Amygdala (tissue), 56 donors: ENCODE measurements at places on chromosomes 1 and 21.

GRCh38 chr1:214455971-214456867 is 95.2 kb downstream of the PTPN14 start:
- DNase-seq = no peak

DNA sequence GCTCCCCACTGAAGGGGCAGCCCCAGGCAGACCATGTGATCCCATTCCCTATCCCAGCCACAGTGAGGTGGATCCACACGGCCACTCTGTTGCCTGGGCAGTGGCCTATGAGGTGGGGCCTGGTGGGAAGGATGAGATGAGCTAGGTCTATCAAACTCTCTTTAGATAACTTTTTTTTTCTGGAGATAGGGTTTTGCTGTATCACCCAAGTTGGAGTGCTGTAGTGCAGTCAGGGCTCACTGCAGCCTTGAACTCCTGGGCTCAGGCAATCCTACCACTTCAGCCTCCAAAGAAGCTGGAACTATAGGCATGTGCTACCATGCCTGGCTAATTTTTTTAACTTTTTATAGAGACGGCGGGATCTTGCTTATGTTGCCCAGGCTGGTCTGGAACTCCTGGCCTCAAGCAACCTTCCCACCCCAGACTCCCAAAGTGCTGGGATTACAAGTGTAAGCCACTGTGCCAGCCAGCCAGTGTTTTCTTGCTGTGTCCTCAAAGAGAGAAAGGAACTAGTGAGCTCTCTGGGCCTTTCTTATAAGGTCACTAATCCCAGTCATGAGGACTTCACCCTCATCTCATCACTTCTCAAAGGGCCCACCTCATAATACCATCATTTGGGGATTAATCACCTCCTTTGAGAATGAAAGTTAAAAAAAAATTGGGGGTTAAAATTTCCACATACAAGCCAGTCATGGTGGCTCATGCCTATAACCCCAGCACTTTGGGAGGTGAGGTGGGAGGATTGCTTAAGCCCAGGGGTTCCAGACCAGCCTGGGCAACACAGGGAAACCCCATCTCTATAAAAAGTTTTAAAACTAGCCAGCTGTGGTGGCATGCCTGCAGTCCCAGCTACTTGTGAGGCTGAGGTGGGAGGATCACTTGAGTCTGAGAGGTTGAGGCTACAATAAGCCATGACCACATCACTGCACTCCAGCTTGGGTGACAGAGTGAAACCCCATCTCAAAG is 36.6 kb downstream of the H3-3A start:
- no peak for DNase-seq

DNA sequence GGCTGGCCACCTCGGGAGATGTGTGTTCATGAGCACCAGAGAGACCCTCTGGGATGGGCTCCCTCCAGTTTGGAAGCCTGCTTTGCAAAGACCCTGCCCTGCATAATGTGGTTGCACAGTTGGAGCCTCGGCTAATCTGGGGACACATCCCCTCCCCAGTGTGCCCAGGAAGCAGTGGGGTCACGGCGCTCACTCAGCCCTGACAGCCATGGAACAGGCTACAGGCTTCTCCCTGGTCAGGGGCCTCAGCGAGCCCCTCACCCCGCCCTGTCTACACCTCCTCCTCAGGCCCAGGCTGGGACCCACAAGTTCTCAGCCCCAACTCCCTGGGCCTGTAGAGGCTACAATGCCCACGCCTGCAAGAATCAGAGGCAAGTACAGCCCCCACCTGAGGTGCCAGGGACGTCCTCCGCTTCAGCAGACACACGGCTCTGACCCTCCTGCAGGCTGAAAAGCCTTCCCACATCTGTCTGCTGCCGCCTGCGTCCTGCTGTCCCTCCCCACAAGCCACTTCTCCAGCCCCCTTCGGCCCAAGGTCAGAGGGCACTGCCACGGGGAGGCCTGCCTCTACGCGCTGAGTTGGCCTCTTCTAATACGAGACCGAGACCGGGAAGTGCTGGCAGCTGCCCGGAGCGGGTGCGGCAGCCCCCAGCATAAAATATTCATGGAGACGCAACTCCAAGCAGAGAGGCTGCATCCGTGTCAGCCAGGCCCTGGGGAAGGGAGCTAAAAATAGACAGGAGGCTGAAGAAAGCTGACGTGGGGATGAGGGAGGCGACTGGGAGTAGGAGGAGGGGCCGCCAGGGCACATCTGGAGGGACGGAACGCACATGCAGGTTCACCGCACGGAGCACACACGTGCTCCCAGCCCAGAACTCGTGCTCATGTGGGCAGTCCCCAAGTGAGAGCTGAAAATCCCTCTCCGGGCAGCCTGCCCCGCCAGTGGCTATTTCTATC is 15.2 kb upstream of the GPR153 start:
- no peak for DNase-seq

GRCh38 chr1:8512504-8512903 is 194.6 kb downstream of the SLC45A1 start:
- no peak for DNase-seq

DNA sequence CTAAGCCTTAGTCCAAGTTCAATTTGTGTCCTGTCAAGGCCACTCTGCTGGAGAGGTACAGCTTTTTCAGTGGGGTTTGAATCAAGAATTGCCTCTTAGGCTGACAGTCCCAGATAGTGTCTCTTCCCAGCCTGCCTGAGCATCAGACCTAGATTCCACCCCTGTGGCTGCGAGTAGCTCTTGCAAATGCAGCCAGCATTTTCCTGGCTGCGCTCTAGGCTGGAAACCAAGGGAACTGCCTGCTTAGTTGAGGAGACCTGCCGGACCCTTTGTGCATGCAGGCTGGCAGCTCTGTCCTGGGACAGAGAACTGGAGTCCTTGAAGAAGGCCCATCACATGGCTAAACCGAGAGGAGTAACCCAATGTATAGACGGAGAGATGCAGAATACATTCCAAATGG is 293.7 kb downstream of the PCP4 start:
- no peak for DNase-seq

DNA sequence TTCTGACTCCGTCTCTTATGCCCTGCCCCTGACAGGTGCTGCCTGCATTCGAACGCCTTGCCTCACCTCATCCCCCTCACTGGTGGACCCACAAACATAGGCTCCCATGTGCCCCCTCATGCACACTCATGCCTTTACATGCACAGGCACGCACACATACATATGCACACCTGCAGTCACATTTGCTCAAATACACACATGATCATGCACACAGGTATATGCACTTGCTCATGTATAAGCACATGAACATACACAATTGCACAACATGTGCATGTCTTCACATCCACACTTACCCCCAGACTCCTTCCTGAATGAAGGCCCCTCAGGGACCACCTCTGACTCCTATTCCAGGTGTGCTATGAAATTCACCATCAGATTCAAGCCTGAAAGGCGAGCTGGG is 506.9 kb downstream of the PTPRU start:
- no peak for DNase-seq

DNA sequence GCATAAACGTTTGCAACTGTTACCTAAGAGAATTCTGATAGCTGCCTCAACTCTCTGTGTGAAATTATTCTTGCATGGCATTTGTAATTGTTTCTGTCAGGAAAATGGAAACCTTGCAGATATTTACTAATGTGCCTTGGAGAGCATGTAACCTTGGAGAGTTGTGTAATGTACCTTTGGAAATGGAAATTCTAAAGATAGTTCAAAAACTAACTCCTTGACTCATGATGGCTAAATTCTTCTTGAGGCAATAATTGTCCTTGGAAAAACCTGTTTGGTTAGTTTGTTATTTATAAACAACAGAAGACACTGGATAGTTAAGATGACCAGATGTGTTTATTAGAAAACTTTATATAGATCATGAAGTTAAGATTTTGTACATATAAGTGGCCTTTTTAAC is 1033.8 kb downstream of the PLA2G4A start:
- no peak for DNase-seq

DNA sequence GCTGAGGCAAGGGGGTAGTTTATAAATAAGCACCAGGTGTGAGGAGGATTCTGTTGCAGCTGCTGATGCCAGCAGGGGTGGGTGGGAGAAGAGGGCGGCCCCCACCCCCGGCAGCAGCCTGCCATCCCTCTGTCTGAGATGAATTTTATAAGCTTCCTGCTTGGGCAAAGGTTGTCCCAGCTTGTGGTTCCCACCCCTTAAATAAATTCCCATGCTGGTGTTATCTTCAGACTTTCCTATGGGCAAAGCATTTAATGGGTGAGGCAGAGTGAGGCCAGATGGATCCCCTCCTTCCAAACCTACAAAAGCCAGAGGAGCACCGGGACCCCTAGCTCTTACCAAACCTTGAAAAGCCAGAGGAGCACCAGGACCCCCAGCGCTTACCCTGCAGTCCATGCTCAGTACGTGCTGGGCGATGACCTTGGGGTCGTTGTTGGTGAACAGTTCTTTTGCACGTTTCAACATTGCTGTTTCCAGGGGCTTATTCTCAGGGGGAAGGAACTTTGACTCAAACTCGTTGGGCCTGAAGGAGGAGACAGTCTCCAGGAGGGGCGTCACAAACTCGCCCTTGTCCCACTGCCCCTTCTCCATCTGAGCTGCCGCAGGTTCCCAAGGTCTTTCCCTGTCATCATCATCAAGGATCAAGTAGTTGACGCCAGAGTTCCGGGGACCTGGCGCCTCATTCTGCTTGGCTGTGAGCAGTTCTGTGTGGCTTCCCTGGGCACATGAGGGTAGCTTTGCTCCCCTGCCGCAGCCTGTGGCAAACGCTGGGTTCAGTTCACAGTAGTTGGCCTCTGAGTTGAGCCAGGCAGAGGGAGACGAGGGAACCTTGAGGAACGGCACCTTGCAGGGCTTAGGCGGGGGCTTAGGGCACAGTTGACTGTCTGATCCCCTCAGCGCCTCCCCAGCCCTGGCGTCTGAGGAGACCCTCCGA is 99.5 kb downstream of the BCAR3 start:
- no peak for DNase-seq

DNA sequence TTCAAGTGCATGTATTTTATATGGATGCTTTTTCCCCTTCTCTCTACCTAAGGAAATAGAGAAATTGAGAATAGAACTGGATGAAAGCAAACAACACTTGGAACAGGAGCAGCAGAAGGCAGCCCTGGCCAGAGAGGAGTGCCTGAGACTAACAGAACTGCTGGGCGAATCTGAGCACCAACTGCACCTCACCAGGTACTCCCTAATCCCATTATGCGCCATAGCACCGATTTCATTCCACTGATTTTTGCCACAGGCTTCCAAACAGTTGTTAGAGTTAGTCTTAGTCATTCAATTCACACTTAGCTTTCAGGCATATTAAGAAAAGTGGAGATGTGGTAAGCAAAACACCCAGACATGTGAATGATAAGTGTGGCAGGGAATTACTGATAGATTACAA is 122.8 kb downstream of the SDCCAG8 start:
- DNase-seq = no peak

DNA sequence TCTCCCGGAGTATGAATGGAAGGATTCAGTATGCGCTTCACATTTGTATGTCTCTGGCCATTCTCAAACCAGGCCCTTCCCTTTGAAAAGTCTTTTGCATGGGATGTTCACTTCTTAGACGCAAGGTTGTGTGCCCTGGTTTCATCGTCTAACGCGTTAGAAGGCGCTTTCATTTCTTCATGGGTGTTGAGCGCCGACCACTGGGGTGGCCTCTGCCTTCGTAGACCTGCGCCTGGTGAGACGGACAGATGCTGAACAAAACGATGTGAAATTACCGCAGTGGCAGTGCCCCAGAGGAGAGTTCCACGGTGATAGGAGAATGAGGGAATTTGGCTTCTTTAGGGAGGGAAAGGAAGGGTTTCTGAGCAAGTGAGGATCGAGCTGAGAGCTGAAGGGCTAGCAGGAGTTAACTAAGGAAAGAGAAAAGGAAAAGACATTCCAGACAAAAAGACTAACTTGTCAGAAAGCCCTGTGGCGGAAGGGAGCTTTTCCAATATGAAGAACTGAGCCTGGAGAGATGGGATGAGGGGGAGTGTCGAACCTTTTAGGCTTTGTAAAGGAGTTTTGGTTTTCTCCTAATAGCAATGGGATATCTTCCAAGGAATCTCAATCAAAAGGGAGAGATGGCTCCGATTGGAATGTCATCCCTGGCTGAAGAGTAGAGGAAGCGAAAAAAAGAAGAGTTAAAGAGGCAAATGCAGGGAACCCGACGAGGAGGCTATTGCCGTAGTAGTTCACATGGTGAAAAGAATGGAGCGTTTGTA is 951 bp downstream of the GGPS1 start:
- DNase-seq = peak; percentile 27

DNA sequence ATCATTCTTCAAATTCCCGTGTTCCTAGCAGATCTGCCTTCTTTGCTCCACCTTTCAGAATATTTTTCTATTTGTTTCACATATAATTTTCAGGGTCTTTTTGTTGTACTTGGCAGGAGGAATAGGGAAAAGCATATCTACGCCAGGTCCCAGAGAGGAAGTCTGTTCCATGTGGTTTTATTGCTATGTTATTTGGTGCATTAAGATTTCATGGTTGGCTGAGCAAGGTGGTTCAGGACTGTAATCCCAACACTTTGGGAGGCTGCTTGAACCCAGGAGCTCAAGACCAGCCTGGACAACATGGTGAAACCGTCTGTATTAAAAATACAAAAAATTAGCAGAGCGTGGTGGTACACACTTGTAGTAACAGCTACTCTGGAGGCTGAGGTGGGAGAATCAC is 36.1 kb downstream of the COL6A1 start:
- DNase-seq = no peak

GRCh38 chr1:226772446-226773139 is 33.5 kb upstream of the ITPKB start:
- DNase-seq = no peak

- DNase-seq = no peak
Measured at GRCh38 chr21:44375281-44375651, 21.8 kb downstream of the TRPM2 start.

DNA sequence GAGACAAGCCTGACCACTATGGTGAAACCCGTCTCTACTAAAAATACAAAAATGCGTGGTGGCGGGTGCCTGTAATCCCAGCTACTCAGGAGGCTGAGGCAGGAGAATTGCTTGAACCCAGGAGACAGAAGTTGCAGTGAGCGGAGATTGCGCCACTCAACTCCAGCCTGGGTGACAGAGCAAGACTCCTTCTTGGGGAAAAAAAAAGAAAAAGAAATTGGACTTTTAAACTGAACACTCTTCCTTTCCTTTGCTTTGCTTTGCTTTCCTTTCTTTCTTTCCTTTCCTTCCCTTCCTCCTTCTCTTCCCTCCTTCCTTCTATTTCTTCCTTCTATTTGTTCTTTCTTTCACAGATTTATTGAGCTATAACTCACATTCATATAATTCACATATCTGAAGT is 43.3 kb upstream of the PUM1 start:
- no peak for DNase-seq

- no peak for DNase-seq
Measured at GRCh38 chr1:34745666-34746065, 9.2 kb upstream of the GJB5 start.

GRCh38 chr21:35071347-35071746 is 22.2 kb upstream of the RUNX1 start:
- no peak for DNase-seq

GRCh38 chr1:151058692-151059091 is 730 bp downstream of the CDC42SE1 start:
- no peak for DNase-seq

DNA sequence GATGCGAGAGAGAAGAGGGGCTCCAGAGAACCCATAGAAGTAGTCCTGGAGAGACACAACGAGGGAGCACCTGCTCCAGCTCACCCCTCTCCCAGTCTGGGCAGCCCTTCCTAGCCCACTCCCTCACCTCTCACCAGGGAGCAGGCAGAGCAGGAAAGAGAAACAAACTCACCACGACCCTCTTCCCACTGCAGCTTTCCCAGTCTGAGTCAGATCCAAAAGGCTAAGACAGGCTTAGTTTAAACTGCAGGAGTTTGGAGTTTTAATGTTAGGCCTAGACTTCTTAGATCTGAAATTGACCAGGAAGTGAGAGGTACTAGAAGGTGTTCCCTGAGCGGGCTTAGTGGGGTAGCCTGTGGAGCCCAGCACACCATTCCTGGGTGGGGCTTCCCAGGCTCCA is 29.6 kb downstream of the SLC1A7 start:
- DNase-seq = no peak

GRCh38 chr1:91872000-91872399 is 14.0 kb downstream of the TGFBR3 start:
- DNase-seq = no peak
